ENCODE measurements at places on chromosomes 13 and 19. TPM values are rescaled to one million over a fixed set of nuclear protein-coding genes. Genes with fewer than 3 reads are reported as not detected.

The C13orf46 gene
- total RNA-seq, result 0.66 TPM

The KEAP1 gene
- total RNA-seq, result 82.5 TPM

The ZBTB7A gene
- 15.2 TPM for total RNA-seq

The FLT3LG gene
- 0.89 TPM for total RNA-seq

The KIR3DL1 gene
- not detected for total RNA-seq

The MAP1S gene
- total RNA-seq, result 93.4 TPM

The LRRC8E gene
- total RNA-seq, result 0.51 TPM

The LAIR1 gene
- total RNA-seq, result not detected

The OVOL3 gene
- not detected for total RNA-seq

The OLFM4 gene
- not detected for total RNA-seq

Data from neural crest cell (in vitro differentiated cells).